Kasumi-1 (cell line): ENCODE measurements at places on chromosomes 13 and 19.

DNA sequence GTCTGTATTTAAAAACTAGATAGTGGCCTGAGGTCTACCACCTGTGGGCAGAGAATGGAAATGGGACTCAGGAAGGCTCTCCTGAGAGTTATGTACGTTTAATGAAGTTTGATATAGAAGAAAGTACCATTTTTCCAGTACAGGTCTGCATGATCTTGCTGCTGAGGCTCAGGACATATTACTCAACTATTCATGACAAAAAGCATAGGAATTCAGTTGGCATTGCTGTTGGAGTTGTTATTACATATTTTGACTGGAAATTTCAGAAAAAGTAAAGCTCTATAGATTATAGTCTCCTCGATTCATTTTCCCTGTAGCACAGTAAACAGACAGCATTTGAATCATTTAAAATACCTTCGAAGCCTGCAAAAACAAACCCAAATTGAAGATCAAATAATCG is 469.8 kb downstream of the DCT start:
- DNase-seq = no peak

- no peak for DNase-seq
Observed at GRCh38 chr13:113647351-113648215, 10.4 kb downstream of the ATP4B start.

DNA sequence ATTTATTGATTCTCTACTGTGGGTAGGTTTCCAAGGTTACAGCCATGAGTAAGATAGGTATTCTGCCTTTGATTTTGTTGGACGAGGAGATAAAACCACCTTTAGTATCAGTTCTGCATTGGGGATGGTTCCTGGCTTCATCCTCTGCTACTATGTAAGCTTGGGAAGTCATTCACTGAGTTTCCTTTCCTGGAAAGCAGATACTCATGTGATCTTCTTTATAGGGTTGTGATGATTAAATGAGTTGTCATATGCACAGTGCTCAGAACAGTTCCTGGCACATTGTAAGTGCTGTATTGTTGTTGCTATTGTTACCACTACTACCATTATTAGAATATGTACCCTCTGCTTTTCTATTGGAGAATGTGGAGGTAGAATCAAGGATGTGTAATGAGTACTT is 13.1 kb upstream of the WTIP start:
- no peak for DNase-seq

- DNase-seq = no peak
Observed at GRCh38 chr13:114021464-114022308, 47.8 kb upstream of the C13orf46 start.

DNA sequence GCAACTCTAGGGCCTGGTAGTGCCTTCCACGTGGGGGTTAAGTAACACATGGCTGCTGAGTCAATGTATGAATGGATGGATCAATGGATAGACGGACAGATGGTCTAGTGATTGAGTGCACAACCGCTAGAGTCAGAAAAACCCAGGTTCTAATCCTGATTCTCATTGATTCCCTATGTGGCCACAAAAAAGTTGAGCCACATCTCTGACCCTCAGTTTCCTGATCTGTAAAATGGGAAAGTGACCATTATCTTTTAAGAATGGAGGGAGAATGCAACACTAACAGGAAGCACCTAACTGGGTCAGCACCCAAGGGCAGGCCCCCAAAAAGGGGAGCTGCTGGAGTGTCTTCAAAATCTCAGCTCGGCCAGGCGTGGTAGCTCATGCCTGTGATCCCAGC is 2.6 kb downstream of the SMIM7 start:
- DNase-seq = no peak

DNA sequence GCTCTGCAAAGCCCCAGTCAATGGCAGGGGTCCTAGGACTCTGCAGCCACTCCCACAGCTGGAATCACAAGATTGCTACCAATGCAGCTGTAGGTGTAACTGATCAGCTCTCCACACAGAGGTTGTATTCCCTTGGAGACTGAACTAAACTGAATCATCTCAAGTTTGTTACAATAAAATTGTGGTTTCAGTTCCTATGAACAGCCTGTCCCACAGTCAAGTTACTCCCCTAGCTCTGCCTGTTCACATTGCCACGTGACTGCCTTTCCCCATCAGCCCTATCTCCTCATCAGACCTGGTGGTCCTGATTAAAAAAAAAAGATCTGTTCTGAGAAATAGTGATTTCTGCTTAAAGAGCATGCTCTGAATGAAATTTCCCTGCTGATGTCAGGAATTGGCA is 287.9 kb upstream of the NBEA start:
- DNase-seq = no peak

GRCh38 chr13:100280681-100281080 is 191.8 kb downstream of the PCCA start:
- no peak for DNase-seq

- no peak for DNase-seq
Observed at GRCh38 chr19:38653028-38653571, 5.7 kb downstream of the ACTN4 start.

GRCh38 chr13:80577926-80578670 is 237.2 kb upstream of the SPRY2 start:
- no peak for DNase-seq

GRCh38 chr19:19226663-19227062 is 14.9 kb downstream of the NCAN start:
- DNase-seq = no peak

- DNase-seq = no peak
Observed at GRCh38 chr19:3010871-3011270, 18.2 kb downstream of the TLE2 start.

DNA sequence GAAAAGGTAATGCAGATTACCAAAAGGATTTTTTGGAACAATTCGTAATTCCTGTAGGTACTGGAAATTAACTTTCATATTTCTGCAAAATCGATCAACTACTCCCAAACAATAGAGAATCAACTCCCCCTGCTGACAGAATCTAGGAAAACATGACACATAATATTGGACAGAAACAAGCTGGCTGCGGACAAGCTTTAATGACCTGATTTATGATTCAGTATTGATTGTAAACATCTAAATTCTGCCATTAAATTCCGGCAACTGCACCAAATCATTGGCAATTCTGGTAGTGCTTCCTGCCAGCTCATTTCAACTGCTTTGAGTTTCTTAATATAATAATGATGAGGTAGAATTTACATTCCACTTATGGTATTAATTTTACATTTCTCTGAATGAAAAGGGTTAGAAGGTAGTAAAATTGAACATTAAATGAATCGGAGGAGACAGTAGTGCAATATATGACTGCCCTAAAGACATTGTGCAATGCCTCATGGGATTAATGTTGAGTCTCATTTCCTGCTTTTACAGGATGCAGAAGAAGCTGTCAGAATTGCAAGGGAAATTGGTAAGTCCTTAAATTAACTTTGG is 146.5 kb downstream of the PCCA start:
- peak; percentile 55 for DNase-seq

GRCh38 chr13:50229960-50230661 is 214.9 kb downstream of the KCNRG start:
- DNase-seq = peak; percentile 82

DNA sequence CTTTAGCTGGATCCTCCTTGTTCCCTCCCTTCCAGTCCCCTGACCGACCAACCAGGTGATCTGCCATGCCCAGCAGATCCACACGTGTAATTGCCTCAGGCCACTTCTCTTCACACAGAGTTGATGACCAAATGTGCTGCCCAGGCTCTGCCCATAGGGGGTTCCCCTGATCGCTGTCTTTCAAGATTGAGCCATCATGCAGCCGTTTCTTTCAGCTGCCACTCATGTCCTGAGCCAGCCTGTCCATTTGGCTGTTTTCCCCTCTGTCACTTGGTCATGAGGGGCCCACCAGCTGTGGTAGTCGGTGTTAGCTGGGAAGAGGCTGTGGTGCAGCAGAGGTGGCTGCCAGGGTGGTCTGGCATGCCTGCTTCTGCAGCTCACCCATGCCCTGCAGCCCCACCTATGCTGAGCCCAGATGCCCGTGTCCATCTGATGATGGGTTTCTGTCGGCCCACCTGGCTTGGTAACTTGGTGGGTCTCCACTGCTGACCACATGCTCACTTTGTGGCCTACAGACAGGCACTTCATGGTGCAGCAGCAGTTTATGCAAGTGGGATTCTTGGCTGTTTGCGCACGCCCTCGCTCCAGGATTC is 35.6 kb upstream of the GPR183 start:
- DNase-seq = no peak

- DNase-seq = no peak
Observed at GRCh38 chr13:33838647-33839046, 20.7 kb downstream of the RFC3 start.

GRCh38 chr13:27857282-27857681 is 62.5 kb upstream of the PDX1 start:
- no peak for DNase-seq

GRCh38 chr13:31096654-31097302 is 64.9 kb downstream of the HSPH1 start:
- no peak for DNase-seq

GRCh38 chr19:10979951-10980381 is 19.1 kb downstream of the SMARCA4 start:
- peak; percentile 96 for DNase-seq

- no peak for DNase-seq
Observed at GRCh38 chr13:67228916-67229315, 1.2 kb downstream of the PCDH9 start.
